ENCODE measurements at places on chromosomes 11 and 22. TPM values are rescaled to one million over a fixed set of nuclear protein-coding genes. Genes with fewer than 3 reads are reported as not detected.

- no peak for DNase-seq
Observed at GRCh38 chr11:22742157-22742613, 75.8 kb downstream of the GAS2 start.

DNA sequence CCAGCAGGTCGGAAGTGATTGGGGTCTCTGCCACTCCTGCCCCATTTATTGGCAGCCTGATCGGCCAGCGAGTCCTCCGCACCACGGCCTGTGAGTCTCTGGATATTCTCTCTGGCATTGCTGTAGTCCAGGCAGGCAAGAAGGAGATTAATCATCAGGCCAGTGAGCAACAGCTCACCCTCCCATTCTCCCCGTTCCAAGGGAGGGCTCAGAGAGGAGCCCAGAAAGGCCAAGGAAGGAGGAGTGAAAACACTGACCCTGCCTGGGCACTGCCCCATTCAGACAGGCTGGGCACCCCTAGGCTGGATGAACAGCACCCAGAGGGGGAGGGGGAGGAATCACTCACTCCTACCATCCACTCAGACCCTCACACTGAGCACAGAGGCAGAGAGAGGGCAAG, 3.1 kb downstream of the SAA2 start:
- no peak for DNase-seq

UBASH3B gene
- polyA plus RNA-seq, result 1.6 TPM

GRCh38 chr11:1111545-1112212, 37.0 kb downstream of the MUC2 start:
- DNase-seq, result no peak

C11orf58 gene
- 154 TPM for polyA plus RNA-seq

DNA sequence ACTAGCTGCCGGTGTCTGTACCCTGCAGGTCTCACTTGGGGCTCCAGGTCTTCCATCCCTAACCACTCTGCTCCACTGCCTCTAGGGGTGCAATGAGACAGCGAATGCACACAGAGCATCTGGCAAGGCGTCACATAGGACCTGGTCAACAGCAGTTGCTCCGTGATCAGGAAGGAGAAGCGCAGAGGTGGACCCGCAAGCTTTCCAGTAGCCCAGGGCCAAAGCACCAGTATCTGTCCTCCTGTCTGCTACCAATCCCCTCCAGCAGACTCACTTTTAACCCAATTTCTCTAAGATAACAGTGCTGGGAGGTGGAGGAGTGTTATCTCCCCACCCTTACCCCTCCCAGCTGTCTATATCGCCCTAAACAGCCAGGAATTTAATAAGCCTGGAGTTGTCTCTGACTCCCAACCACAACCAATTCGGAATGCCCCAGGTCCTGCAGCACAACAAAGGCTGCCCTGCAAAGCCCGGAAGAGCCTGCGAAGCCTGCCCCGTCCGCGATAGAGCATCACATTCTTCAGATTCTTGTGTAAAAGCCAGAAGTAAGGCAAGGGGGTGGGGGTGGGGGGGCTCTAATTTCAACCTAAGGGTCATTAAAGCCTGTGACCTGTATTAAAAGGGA, 19.3 kb downstream of the MYH9 start:
- no peak for DNase-seq

Measured in urinary bladder (tissue), 4 donors.